ENCODE measurements at places on chromosomes 12 and 14.

DNA sequence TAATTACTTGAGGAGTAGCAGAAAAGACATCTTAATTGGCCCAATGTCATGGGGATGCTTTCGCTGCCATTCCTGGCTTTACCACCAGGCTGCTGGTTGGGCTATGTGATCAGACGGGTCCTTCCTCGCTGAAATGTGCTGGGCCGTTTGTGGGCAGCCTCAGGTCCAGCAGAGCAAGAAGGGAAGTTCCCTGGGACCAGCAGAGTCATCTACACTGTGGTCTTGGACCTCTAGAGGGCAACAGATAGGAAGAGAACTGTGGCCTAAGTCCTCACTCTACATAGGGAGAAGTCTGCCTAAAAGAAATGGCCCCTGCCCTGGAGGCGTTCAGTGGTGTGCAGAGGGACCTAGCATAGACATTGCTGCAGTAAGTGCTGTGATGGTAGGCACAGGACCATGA lies 10.9 kb downstream of the EVL start:
- no peak for DNase-seq

- no peak for DNase-seq
These were observed 105.2 kb downstream of the FGD4 start for GRCh38 chr12:32504591-32504990.

DNA sequence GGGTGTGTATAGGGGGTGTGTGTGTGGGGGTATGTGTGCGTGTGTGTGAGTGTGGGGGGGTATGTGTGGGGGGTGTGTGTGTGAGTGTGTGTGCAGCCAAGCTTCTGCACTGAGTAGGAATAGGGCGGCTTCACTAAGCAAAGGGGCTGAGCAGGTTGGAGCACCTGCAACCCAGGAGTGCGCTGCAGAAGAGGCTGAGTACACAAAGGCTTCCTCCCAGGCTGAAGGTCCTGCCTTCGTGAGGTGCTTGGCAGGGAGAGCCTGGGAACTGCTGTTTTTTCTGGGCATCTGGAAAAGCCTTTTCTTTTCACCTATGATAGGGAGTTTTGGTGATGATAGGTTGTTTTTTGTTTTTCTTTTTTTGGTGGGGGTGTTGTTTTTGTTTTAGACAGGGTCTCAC lies 6.0 kb upstream of the NUDT14 start:
- DNase-seq: no peak

DNA sequence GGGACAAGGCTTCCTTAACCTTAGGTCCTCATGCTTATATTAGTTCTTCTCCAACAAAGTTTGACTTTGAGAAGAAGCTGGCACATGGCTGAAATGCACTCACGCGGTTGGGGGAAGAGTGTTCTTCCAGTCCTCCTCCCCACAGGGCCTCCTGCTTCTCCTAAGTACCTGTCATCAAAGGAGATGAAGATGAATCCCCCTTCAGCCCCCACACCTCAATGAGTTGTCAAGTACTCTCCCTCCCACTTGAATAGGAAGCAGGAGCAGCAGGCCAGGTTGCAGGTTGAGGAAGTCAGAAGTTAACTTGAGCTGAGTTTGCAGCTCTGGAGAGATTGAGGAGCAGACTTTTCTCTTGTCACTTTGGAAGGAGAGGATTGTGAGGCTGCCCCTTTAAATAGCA lies 2.9 kb upstream of the PDE1B start:
- no peak for DNase-seq

GRCh38 chr14:99688629-99689028 lies 4.5 kb downstream of the CYP46A1 start:
- no peak for DNase-seq

DNA sequence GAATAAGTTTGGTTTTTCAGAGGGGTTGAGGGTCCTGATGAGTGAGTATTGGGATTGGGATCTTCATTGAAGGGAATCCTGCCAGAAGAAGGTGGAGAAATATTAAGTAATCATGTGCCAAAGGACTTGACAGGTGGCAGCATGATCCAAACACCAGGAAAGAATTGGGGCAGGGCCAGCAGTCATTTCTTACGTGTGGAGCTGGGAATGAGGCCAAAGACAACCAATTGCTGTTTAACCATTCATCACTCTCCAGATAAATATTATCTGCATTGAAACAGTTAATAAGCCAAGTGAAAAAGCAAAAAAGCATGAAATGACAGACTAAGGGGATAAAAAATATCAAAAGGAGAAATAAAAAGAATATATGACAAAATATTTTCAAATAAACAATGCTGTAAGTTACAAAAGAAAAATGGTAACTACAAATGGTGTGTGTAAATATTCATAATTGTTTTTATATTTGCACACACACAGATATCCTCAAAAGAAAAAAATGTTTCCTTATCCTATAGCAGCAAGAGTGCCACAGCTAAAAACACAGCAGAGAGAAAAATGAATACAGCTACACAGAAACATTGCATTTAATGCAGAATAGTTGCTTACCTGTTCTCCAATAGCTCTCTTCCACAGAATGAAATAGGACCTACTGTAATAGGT lies 26.2 kb downstream of the C2CD5 start:
- no peak for DNase-seq

DNA sequence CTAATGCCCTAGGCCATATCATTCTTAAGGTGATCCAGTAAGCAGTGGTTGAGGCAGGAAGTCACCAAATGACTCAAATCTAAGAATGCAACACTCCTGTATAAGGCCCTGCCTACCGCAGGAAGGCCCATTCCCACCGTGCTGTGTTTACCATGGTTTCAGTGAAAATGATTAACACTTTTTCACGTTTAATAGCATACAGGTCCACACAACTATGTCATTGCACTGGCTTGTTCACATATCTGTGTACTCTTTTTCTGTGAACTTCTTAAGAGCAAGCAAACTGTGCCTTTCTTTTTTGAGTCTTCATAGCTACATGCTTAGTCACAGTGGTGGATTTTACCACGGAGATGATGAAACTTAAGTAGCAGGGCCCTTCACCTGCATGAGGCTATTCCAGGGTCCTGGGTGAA lies 214.9 kb downstream of the CNTN1 start:
- DNase-seq: no peak

DNA sequence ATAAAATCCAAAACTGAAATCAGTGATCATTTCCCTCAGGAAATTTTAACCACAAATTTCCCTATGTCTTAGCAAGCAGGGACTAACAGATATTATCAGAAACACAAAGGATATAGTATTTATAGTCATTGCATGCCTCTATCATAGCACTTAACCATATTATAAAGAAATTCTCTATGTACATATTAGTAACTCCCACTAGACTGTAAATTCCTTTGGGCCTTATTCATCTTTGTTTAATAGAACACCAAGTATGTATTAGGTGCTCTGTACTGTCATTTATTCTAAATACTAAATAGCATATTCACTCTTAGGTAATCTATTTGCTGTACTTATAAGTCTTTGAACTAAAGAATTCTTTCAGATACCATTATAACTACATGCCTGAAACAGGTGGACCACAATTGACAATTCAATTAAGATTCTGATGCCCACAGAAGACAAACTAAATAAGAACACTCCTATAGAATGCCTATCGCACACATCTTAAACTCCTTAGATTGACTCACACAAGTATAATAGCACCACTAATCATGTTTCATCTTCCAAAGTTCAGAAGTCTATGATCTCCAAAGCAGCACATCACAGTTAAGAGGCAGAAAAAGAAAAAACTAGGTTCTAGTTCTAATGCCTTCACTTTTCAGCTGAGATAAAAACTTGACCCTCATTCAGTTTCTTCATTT lies 134.1 kb downstream of the FSCB start:
- DNase-seq: no peak

GRCh38 chr14:29475641-29476040 lies 452.0 kb downstream of the PRKD1 start:
- no peak for DNase-seq

DNA sequence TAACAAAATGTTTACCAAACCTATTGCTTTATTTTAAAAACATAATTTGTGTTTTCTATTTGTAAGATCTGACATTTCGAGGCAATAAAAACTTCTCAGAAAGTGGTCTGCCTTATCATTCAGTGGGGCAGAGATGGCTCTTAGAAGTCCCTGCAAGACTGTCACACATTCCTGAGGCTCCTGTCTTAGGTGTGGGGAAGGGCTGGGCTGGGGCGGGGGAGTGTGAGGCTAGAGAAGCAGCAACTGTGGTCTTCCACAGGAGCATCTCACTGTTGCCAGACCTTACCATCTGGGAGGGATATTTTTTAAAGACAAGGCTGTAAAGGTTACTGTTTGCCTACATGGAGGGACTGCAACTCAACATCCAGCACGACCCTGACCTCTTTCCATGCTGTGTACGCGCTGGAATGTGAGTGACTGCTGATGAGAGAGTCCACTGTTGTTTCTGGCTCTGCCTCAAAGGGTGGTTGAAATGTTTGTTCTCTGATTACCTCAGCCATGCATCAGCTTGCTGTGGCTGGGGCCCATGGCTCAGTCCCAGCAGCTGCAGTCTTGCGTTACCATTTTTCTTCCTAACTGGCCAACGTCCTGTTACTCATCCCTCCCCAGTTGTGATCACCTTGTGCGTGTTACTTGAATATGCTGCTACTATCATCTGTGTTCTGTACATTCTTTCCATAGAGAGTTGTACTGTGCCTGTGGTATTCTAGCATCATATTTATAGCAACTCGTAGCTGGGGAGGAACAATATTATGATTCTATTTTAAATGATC lies 12.4 kb downstream of the ERG28 start:
- DNase-seq: no peak

DNA sequence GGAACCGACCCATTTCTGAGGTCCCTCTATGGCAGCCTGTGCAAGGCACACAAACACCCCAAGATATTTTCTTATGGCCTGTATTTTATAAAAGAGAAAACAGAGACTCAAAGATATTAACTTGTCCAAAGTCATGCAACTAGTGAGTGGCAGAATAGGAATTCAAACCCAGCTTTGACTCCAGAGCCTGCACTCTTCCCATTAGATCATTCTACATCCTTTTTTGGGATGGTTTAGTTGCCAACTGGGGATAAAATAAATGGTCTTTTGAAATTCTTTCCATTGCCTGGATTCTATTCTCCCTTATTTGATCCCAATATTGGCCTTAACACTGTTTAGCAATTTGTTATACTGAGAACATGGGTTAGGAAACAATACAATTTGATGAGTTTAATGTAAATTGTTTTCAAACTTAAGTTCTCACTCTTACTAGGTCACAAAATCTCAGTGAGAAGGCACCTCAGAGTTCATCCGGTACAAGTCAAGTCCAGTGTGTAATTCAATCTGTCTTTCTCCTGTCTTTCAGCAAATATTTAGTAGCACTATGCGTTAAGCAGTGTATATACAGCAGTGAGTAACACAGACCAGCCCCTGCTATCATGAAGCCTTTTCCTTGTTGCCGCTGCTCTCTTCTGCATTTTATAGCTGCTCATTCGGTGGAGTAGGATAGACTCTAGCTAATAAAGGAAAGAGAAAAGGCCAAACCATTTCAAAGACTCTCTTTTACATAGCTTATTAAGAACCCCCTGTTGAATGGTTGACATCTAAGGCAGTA lies 162.1 kb upstream of the IFNG-AS1 start:
- DNase-seq: no peak

DNA sequence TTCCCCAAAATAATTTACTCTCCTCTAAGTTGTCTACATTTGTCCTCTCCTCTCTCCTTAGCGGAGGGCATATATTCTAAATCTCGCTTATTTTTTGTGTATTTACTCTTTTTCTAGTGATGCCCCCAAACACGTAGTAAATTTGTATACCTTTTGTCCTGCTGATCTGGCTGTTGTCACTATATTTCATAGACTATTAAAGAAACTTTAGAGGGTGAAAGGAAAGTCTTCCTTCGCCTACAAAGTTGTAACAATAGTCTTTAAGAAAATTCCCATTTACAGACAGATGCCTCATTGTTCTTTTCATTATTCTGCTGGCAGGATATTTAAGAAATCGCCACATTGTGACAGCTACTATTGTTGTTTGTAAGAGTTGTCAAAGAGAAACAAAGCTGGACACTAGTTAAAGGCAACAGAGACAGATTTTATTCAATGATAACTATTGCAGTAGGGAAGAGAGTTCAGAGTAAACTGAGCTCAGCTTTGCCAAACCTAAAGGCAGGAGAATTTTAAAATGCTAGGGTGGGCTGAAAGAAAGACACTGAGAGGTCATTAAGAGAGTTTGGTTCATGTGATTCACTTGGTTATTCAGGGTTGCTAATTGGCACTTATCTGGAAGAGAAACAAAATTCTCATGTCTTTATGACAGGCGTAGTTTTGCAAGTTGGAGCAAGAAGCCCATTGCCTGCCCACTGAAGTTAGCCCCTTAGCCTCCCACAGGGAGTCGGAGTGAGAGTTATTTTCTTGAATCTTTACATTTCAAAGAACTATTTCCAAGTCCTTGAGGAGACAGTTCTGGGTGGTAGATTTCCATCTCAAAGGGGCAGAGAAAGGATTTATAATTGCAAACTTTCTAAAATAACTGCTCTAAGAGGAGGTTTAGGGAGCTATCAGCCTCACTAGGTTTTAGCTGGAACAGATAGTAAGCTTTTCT lies 1272.5 kb upstream of the SEL1L start:
- DNase-seq: no peak

DNA sequence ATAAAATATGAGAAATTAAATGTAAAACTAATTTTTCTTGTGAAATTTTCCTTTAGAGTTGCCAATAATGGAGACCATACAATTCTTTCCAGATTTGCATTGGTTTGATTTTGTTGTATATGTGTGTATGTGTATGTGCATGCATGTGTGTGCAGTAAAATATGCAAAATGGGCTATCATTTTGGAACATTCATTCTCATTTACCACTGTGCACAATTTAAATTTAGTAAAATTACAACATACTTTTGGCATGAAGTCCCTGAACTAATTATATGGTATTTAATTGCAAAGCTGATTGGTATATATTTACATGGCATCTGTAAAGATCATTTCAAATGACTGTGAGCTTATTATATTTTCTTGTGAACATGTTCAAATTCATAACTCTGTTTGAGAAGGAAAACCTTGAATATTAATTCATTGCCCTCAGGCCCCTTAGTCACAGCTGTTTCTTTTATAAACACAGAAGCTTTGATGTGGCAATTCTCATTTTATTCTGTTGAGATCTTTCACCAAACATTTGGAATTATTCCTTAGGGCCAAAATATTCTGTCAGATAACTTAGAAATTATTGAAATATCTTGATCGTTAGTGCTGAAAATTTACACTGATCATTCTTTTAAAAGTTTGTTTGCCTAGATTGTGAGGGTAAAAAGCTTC lies 17.6 kb downstream of the KERA start:
- DNase-seq: no peak

- DNase-seq: peak; percentile 91
These were observed 102.8 kb upstream of the BCAT1 start for GRCh38 chr12:25051656-25052195.

DNA sequence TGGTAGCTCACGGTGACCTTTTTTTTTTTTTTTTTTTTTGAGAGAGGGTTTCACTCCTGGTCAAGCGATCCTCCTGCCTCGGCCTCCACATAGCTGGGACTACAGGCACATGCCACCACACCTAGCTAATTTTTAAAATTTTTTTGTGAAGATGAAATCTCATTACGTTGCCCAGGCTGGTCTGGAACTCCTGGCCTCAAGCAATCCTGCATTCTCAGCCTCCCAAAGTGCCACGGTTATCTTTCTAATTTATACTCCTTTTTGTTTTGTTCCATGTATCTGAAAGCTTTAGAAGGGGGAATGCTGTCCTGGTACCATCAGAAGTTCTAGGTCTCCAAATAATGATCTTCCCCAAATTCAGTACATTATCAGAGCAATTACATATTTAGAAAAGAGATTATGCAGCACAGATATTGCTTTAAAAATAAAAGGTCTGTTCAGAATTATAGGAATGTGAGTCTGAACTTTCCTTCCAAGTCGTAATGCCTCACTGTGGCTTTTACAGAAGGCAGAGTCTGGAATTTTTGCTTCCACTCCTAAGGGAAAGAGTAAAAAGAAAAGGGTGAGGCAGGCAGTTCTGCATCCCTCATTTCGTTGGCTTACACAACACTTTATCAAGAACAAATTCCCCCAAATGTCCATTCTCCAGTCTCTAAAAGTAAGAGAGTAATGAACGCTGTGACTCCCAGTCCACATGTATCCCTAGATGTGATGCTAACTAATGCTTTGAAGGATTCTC lies 73.0 kb downstream of the GCH1 start:
- no peak for DNase-seq
